MCF 10A (cell line): ENCODE measurements at places on chromosomes 4 and X. TPM values are rescaled to one million over a fixed set of nuclear protein-coding genes. Genes with fewer than 3 reads are reported as not detected.

GRCh38 chr4:76554630-76555029 lies 119.6 kb downstream of the SHROOM3 start:
- no peak for DNase-seq

DNA sequence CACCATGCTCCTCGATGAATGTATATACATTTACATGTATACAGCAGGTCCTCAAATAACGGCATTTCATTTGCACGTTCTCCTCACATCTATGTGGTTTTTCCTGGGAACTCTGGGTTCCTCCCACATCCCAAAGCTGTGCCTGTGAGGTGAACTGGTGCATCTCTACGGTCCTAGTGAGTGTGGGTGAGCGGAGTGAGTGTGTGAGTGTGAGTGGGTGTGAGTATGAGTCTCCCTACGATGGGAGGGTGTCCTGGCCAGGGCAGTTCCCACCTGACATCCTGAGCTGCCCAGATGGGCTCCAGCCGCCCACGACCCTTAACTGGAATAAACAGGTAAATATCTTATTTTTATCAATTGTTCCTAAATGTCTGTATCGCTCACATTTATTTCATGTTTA lies 40.0 kb downstream of the ACSL1 start:
- no peak for DNase-seq

- peak; percentile 68 for DNase-seq
Observed at GRCh38 chr4:78612398-78613178, 61.0 kb downstream of the ANXA3 start.

DNA sequence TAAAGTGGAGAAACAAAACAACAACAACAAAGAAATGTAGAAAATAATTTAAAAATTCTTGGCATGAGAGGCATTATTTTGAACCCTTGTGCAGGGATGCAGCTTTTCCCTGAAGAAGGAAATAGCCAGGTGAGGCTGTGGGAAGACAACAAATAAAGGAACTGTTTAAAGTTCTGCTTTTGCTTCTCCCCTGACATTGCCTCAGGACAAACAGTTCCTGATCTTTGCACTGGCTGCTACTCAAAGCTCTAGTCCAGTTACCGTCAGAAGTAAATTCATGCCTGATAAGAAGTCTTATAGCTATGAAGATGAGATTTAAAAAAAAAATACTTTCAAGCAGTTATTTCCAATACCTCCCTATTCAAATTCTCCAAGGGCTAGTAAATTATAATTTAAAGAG lies 233.8 kb downstream of the IL15 start:
- DNase-seq: no peak

DNA sequence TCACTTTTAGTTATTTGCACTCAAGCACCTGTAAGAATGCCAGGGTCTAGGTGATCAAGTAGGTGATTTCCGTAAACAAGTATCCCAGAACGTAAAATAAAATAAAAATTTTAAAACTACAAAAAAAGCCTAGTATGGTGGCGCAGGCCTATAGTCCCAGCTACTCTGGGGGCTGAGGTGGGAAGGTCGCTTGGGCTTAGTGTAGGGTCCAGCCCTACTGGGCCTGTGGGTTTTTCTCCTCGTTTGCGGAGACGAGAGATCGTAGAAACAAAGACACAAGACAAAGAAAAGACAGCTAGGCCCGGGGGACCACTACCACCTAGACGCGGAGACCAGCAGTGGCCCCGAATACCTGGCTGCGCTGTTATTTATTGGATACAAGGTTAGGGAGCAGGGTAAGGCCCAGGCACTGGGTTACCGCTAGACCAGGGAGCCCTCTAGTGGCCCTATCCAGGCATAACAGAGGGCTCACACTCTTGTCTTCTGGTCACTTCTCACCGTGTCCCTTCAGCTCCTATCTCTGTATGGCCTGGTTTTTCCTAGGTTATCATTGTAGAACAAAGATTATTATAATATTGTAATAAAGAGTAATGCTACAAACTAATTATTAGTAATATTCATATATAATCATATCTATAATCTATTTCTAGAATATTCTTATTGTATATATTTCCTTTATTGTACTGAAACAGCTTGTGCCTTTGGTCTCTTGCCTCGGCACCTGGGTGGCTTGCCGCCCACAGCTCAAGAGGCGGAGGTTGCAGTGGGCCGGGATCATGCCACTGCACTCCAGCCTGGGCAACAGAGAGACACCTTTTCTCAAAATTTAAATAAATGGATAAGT lies 38.4 kb downstream of the SAGE1 start:
- DNase-seq: peak; percentile 62

GRCh38 chr4:25144870-25145481 lies 15.3 kb downstream of the SEPSECS start:
- DNase-seq: peak; percentile 46

- no peak for DNase-seq
Observed at GRCh38 chr4:97330917-97331316, 812.4 kb downstream of the STPG2 start.

- DNase-seq: no peak
Observed at GRCh38 chrX:145773006-145773405, 44.6 kb upstream of the SLITRK2 start.

- DNase-seq: no peak
Observed at GRCh38 chr4:74615411-74615810, 170.5 kb downstream of the AREG start.

DNA sequence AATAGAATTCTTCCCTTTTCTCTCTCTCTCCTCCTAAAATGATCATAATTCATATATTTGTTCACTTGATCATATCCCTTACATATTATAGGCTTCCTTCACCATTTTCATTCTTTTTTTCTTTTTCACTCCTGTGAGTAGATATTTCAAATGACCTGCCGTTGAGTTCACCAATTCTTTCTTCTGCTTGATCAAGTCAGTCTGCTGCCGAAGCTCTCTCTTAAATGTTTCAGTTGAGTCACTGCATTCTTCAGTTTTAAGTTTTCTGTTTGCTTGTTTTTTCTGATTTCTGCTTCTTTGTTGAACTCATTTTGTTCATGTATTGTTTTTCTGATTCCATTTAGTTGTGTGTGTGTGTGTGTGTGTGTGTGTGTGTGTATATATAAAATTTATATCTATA lies 354.3 kb downstream of the GPAT3 start:
- DNase-seq: no peak

- DNase-seq: peak; percentile 12
Observed at GRCh38 chr4:35151816-35152572, 1092.3 kb downstream of the ARAP2 start.

DNA sequence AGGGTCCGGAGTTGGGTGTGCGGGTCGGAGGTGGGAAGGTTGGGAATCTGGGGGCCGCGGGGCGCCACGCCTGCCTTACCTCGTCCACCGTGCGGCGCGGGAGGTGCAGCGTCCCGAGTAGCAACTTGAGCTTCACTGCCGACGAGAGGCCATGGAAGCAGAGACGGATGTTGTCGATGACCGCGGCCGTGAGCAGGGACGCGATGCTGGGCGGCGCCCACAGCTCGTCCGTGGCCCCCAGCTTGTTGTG lies 178 bp downstream of the NELFA start:
- no peak for DNase-seq

DNA sequence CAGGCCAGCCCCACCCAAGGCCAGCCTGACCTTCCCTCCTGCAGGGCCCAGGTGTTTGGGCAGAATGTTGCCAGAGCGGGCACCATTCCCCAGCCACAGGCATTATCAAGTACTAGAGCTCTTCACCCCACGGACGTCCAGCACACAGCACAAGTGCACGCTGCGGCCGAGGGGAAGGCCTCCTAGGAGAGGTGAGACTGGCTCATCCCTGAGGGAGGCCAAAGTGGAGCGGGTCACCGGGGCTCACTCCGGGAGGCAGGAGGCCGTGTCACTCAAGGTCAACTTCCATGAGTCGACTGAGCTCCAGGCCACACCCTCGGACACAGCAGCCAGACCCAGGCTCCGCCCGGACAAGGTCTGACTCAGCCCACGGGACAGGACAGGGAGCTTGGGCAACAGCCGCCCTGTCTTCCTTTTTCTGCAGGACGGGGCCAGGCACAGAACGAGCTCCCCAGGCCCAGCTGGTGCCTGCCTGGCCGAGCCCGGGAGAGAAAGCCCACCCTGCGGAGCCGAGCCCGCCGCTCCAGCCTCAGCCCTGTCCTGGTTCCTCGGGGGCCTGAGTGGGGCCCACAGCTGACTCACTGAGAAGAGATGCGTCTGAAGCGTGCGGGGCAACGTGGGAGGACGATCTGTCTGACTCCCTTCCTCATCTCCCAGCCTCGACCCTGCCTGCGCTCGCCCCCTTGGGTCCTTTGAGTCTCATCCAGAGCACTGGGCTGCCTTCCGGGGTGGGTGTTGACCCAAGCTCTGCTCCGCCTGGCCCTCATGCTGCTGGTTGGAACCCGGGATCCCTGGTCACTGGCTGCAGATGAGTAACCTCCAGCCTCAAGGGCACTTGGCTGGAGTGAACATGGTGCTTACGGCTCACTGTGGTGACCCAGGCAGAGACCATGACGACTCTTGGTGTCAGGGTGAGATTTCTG lies 1.6 kb downstream of the SLC49A3 start:
- DNase-seq: peak; percentile 93

DNA sequence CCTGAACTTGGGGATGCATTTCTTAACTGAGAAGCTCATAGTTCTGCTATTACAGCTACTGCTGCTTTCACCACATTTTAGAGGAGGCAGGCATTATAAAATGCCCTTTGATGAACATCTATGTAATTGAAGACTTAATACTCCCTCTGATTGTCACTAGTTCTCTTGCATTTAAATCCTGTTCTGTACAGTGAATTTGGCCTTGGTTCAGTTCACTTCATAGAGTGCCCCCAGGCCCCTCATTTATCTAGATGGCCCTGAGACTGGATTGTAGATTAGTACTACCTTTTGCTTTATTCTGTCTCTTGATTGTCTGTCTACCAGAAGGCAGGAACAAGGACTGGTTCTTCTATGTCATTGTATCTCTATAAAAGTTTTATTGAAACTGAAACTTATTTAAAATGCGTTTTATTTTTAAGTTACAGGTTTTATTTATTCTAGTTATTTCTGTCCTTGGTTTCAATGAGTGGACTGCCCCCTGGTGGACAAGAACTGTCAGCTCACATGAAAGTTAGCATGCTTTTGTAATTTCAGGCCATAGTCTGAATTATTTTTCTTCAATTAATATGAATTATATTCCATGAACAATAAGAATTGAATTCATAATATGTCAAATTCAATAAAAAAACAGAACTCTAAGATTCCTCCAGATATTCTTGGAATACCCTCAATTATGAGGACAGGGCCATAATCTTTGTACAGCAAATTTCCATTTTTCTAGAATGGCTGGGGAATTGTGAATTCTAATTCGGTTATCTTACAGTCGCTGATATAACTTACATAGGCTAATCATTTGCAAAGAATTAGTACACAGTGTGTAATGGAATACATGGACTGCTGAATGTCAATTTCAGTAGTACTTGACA lies 47.2 kb upstream of the TMEM33 start:
- peak; percentile 62 for DNase-seq

DNA sequence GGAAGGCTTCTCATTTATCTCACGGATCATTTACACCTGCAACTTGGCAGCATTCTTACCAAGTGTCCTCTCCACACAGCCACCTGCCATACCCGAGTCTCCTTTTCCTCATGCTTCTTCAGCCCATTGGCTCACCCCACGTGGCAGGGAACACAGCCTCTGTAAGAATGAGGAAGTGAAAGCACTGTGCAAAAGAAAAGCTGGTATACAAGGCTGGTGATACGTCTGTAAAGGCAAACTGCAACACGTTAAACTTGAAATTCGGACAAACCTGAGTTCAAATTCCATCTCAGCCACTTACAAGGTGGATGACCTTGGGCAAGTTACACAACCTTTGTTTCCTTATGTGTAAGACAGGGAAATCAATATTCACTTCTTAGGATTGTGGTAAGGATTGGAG lies 164.0 kb upstream of the RASGEF1B start:
- no peak for DNase-seq

DNA sequence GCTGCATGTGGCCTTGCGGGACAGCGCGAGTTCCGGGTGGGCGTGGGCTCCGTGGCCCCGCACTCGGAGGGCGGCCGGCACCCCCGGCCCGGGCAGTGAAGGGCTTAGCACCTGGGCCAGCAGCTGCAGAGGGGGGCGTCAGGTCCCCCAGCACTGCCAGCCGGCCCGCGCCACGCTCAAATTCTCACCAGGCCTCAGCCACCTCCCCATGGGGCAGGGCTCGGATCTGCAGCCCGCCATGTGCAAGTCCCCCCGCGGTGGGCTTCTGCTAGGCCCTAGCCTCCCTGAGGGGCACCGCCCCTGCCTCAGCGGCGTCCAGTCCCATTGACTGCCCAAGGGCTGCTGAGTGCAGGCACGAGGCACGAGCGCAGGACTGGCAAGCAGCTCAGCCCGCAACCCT lies 2.6 kb upstream of the MCUB start:
- no peak for DNase-seq

DNA sequence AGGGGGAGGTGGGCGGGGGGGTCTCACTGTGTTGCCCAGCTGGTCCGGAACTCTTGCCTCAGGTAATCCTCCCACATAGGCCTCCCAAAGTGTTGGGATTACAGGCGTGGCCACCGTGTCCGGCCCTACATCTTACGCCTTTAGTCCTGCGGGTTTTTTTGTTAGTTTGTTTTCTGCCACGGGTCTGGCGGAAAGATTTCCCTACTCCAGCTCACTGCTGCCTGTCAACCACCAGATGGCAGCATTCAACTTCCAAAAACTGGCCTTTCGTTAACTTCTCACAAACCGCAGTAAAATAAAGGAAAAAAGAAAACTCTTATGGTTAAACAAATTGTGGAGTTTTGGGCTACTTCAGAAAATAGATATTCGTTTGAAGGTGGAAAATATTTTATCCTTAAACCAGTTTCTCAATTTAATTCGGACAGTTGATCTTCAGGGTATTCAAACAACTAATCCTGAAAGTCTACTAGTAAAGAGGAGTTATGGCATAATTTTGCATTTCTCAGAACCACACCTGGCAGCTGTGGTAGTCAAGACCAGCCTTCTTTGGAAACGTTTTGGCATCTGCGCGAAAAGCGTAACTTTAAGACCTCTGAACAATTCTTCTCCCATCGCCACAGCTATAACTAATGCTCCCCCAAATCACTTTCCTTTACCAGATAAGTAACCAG lies 41.1 kb downstream of the LUZP4 start:
- peak; percentile 70 for DNase-seq

GRCh38 chr4:73952352-73952751 lies 29.5 kb downstream of the PF4 start:
- no peak for DNase-seq

GRCh38 chrX:118823263-118824172 lies at the start of gene ZCCHC12:
TSS of gene ZCCHC12 (plus strand) at chrX:118823824. CDS start at chrX:118825245, 1,421 bp downstream.
- DNase-seq: no peak

The LDB2 gene
- not detected in 2 replicates for total RNA-seq

The TCEAL6 gene
- total RNA-seq: not detected in 2 replicates

The SH3TC1 gene
- 20.4 and 28.8 TPM in 2 replicates for total RNA-seq

The RBMX2 gene
- total RNA-seq: 31.2 and 34.4 TPM in 2 replicates

The MAGEA1 gene
- not detected in 2 replicates for total RNA-seq

The MAGEE2 gene
- not detected in 2 replicates for total RNA-seq

The SYNPO2 gene
- total RNA-seq: 0.42 and 0.61 TPM in 2 replicates

The GJB1 gene
- not detected in 2 replicates for total RNA-seq

The PRDM5 gene
- total RNA-seq: 6.4 and 7.3 TPM in 2 replicates

The TLR10 gene
- not detected in 2 replicates for total RNA-seq

The SORBS2 gene
- 19.3 and 29.1 TPM in 2 replicates for total RNA-seq

The ADH6 gene
- not detected in 2 replicates for total RNA-seq
